ENCODE measurements at places on chromosomes 2 and 18.
A peak's percentile ranks its signal among the peaks of the same experiment; 100 is the strongest.

DNA sequence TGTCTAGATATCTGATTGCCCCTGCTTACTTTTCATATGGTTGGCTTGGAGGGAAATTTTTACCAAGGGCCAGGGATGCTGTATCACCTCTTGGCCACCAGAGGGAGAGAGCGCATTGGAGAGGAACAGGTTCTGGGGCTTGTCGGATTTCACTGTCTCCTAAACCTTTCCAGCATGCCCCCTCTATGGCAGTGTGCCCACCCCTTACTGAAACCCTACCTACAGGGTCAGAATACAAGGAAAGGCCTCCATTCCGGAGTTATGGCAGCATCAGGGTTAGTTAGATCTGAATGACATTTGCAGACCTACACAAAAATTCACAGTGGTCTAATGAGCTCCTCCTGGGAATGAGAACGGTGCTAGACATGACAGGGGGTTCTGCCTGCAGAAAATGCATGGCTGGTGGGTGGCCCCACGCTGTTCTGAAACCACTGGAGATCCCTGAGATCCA lies 5.8 kb downstream of the SLC14A2 start:
- no peak for DNase-seq

DNA sequence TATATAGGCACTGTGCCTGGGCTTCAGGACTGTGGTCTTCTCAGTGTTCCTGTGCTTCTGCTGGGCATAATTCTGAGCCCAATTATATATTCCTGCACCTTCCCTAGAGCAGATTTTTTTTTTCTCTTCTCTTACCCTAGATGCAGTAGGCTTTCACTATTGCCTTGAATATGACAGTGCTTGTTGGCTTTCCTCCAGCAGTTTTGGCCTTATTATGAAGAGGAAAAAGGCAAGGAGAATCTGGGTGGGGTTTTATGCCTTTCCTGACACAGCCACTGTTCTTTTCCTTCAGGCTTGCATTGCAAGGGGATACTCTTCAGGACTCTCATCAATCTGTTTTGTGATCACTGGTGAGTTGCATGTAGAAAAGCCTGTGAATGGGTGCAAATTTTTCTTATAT lies 221.9 kb upstream of the CELF4 start:
- no peak for DNase-seq

DNA sequence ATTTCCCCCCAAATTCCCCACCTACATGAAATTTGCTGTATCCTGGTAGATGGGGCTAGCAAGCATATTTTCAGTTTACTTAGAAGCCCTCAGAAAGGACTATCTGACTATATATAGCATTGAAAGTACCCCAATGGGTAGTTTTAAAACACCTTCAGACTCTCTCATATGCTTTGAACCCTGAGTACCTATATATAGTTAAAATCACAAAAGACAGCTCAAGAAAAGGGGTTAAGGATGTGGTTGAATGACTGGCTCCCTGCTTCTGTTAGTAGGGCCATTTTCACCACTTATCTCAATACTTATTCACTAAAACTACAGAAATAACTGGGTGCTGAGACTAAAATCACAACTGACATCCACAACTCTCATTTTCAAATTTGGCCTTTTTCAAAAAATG lies 18.5 kb downstream of the WDPCP start:
- no peak for DNase-seq

- DNase-seq = peak; percentile 88
Measured at GRCh38 chr2:174663550-174663949, 65.9 kb upstream of the WIPF1 start.

- no peak for DNase-seq
Measured at GRCh38 chr2:168529900-168530561, 74.0 kb downstream of the CERS6 start.

DNA sequence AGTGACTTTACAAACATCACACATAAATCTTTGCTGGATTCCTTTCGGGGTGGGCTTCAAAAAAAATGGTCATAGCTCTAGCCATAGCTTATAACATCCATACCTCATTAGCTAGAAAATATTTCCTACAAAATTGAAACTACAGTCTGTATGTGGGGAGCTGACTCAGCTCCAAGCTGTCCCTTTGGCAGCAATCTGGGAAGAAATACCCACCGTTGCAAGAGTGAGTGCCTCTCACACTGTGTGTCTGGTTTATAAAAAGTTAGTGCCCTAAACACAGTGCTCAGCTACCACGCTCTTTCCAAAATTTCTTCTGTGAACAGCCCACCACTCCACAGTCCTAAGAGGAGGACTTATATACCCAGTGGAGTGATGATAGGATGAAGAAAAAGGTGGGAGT lies 170.1 kb downstream of the RBM43 start:
- DNase-seq = no peak

- no peak for DNase-seq
Measured at GRCh38 chr2:215653344-215654030, 217.6 kb upstream of the FN1 start.

- DNase-seq = no peak
Measured at GRCh38 chr2:121037480-121037879, 247.5 kb downstream of the TFCP2L1 start.

- no peak for DNase-seq
Measured at GRCh38 chr2:180934911-180935310, 45.5 kb upstream of the UBE2E3 start.

GRCh38 chr2:62188416-62188815 lies 7.5 kb upstream of the B3GNT2 start:
- DNase-seq = no peak

- no peak for DNase-seq
Measured at GRCh38 chr2:150296770-150297546, 190.5 kb downstream of the RND3 start.

GRCh38 chr2:241894681-241895426 lies 25.3 kb downstream of the RTP5 start:
- DNase-seq = no peak

All from BJ (cell line).